ENCODE measurements at places on chromosomes 16 and 17.

GRCh38 chr16:20385844-20386832, 18.4 kb downstream of the PDILT start:
- DNase-seq, result peak; percentile 76
- no peak overlapping the region for H3K27ac ChIP-seq
- H3K4me1 ChIP-seq, result no peaks in the 10 kb centered on the region
- no peaks in the 10 kb centered on the region for H3K36me3 ChIP-seq

- no peak for DNase-seq
- peaks cover 10% of the 10 kb centered on the region for H3K27me3 ChIP-seq
- no peaks in the 10 kb centered on the region for H3K36me3 ChIP-seq
- no peaks in the 10 kb centered on the region for H3K4me1 ChIP-seq
Observed at GRCh38 chr17:45729294-45729907, 54.7 kb upstream of the CRHR1 start.

GRCh38 chr17:6196355-6196754, 126.2 kb downstream of the WSCD1 start:
- H3K27ac ChIP-seq, result no peak overlapping the region
- no peaks in the 10 kb centered on the region for H3K27me3 ChIP-seq
- DNase-seq, result no peak

DNA sequence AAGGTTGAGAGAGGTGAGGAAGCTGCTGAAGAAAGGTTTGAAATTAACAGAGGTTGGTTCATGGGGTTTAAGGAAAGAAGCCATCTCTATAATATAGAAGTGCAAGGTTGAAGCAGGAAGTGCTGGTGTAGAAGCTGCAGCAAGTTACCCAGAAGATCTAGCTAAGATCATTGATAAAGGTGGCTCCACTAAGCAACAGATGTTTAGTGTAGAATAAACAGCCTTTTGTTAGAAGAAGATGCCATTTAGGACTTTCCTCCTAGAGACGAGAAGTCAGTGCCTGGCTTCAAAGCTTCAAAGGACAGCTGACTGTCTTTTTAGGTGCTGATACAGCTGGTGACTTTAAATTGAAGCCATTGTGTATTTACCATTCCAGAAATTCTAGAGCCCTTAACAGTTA, 29.3 kb downstream of the GOSR1 start:
- no peaks in the 10 kb centered on the region for H3K27me3 ChIP-seq
- no peaks in the 10 kb centered on the region for H3K4me1 ChIP-seq
- no peak overlapping the region for H3K4me3 ChIP-seq
- H3K27ac ChIP-seq, result no peak overlapping the region

DNA sequence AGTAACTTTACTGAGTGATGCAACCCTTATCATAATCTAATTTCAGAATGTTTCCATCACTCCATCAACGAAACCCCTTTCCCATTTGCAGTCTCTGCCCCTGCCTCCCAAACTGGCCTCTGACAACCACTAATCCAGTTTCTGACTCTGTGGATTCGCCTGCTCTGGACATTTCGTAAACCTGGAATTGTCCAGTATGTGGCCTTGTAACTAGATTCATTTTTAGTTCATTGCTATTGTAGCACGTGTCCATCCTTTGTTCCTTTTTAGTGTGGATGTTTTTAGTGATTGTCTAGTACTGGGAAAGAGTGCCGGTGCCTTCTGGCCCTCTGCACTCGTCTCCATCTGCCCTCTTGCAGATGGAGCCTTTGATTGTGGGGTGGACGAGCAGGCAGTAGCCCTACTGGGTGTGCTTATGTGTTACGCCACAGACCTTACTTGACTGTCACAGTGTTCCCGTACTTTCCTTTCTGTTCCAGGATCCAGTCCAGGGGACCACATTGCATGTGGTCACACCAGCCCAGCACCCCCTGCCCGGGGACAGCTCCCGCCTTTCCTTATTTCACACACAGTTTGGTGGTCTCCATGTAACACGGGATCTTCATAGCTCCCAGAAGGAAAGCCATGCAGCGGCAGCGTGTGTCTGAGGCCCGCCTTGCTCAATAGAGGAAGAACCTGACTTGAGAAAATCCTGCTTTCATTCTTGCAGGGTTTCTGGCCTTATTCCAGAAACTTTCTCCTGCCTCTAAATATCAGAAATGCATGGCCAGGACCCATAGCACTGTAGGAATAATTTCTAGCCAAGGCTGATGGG, 8.8 kb downstream of the KIAA0513 start:
- H3K4me1 ChIP-seq, result peaks cover 6% of the 10 kb centered on the region
- no peaks in the 10 kb centered on the region for H3K27me3 ChIP-seq
- H3K36me3 ChIP-seq, result peaks cover 3% of the 10 kb centered on the region
- no peak for DNase-seq
- no peak overlapping the region for H3K27ac ChIP-seq
- H3K4me3 ChIP-seq, result no peak overlapping the region

GRCh38 chr16:68227183-68227793, 8.6 kb downstream of the ESRP2 start:
- H3K27me3 ChIP-seq, result no peaks in the 10 kb centered on the region
- no peak for DNase-seq
- no peak overlapping the region for H3K27ac ChIP-seq
- no peak overlapping the region for H3K4me3 ChIP-seq
- H3K36me3 ChIP-seq, result peaks cover 77% of the 10 kb centered on the region

- H3K4me1 ChIP-seq, result peaks cover 8% of the 10 kb centered on the region
- no peaks in the 10 kb centered on the region for H3K27me3 ChIP-seq
Observed at GRCh38 chr17:64938925-64939474, 19.7 kb upstream of the LRRC37A3 start.

DNA sequence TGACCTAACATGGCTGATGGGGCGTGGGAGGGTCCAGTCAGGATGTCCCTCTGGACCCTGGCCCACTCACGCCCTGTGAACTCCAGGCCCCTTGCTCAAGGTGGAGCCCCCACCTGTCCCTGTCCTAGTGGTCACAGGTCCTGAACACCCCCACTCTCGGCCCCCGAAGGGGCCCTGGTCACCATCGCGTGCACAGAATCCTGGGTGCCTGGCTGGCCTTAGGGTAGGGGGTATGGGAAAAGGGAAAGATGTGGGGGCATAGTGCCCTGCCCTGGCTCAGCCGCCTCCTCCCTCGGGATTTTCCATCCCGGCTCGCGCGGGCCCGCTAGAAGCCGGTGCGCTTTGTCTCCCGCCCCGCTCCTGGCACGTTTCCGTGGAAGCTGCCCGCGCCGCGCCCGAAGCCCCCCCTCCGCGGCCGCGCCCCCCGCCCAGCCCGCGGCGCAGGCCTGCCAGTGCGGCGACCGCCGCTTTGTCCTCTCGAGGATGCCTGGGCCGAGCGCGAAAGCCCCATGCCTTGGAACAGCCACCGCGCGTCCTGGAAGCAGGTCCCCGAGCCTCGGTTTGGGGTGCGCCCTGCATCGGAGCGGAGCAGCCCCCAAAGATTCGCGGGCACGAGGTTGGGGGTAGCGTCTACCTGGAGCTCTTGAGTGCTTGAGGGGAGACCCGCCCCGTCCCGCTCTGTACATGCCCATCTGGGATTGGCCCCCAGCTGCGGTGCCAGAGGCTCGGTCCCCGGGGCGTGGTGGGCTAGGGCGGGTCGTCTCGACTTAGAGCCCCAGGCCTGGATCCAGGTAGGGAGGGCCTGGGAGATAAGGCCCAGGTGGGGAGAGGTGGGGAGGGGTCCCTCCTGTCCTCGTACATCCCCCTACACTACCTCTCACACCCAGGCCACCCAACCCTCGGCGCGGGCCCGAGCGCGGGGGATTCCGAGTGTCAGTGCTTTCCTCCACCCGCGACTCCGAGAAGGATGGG, 1.3 kb downstream of the SMPD3 start:
- no peaks in the 10 kb centered on the region for H3K36me3 ChIP-seq
- no peak overlapping the region for H3K27ac ChIP-seq
- no peak overlapping the region for H3K4me3 ChIP-seq
- DNase-seq, result no peak

DNA sequence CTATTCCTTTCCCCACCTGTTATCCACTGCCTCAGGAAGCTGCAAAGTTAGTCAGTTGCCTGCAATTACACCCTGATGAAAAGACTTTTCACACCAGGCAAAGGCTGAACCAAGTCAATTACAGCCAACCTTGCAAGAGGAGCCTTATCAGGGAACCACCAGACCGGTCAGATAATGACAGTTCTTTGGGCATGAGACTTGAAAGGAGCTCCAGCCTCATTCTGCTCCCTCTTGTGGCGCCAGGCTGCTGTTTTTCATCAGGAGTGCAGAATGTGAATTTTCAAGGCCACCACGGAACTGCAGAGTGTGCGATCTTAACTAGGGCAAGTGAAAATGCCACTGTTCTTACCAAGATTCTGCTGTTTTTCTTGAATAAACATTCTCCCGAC, 22.5 kb downstream of the DNAI2 start:
- peak overlapping the region; percentile 91 for H3K27ac ChIP-seq
- H3K4me1 ChIP-seq, result peaks cover 21% of the 10 kb centered on the region
- H3K36me3 ChIP-seq, result no peaks in the 10 kb centered on the region
- H3K27me3 ChIP-seq, result no peaks in the 10 kb centered on the region

- H3K27ac ChIP-seq, result no peak overlapping the region
- H3K27me3 ChIP-seq, result no peaks in the 10 kb centered on the region
- no peaks in the 10 kb centered on the region for H3K36me3 ChIP-seq
- no peaks in the 10 kb centered on the region for H3K4me1 ChIP-seq
Observed at GRCh38 chr17:34218748-34219147, 36.3 kb upstream of the CCL2 start.

- no peaks in the 10 kb centered on the region for H3K4me1 ChIP-seq
- DNase-seq, result no peak
Observed at GRCh38 chr17:72576289-72576759, 455.5 kb downstream of the SOX9 start.

- peaks cover 43% of the 10 kb centered on the region for H3K27me3 ChIP-seq
- H3K27ac ChIP-seq, result no peak overlapping the region
- DNase-seq, result no peak
- no peak overlapping the region for H3K4me3 ChIP-seq
- no peaks in the 10 kb centered on the region for H3K36me3 ChIP-seq
- no peaks in the 10 kb centered on the region for H3K4me1 ChIP-seq
Observed at GRCh38 chr16:4142268-4142667, 26.0 kb upstream of the ADCY9 start.

DNA sequence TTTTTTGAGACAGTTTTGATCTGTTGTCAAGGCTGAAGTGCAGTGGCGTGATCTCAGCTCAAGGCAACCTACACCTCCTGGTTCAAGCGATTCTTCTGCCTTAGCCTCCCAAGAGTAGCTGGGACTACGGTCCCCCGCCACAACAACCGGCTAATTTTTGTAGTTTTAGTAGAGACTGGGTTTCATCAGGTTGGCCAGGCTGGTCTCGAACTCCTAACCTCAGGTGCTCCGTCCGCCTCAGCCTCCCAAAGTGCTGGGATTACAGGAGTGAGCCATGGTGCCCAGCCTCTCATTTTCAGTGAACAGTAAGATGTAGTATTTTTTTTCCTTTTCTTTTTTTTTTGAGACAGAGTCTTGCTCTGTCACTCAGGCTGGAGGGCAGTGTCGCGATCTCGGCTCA, 7.8 kb downstream of the SUMO2 start:
- no peaks in the 10 kb centered on the region for H3K27me3 ChIP-seq
- H3K4me3 ChIP-seq, result no peak overlapping the region
- no peak overlapping the region for H3K27ac ChIP-seq
- peaks cover 5% of the 10 kb centered on the region for H3K4me1 ChIP-seq
